Esophagus muscularis mucosa (tissue), 4 donors: ENCODE measurements at places on chromosomes 3 and 15. TPM values are rescaled to one million over a fixed set of nuclear protein-coding genes. Genes with fewer than 3 reads are reported as not detected.

Gene BSN
- total RNA-seq: 0.58 TPM

Gene KIAA1143
- total RNA-seq: 28.2 TPM

DNA sequence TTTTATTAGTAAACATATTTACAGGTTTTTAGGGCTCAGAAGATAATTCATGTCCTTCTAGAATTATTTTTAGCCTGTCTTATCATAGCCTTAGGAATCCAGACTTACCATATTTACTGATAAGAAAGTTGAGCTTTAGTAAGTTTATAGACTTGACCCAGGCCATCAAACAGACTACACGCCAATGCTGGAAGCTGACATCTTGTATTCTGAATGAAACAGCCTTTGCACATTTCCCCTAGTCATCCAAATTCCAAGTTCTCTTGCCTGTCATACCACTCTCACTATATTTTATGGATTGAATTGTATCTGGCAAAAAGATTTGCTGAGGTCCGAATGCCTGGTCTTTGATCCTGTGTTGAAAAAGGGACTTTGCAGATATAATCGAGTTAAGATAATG is 58.6 kb downstream of the DRD3 start:
- DNase-seq: no peak

GRCh38 chr15:72044956-72045355 is 73.0 kb downstream of the MYO9A start:
- DNase-seq: no peak

GRCh38 chr3:70614111-70614510 is 301.7 kb upstream of the MDFIC2 start:
- no peak for DNase-seq

DNA sequence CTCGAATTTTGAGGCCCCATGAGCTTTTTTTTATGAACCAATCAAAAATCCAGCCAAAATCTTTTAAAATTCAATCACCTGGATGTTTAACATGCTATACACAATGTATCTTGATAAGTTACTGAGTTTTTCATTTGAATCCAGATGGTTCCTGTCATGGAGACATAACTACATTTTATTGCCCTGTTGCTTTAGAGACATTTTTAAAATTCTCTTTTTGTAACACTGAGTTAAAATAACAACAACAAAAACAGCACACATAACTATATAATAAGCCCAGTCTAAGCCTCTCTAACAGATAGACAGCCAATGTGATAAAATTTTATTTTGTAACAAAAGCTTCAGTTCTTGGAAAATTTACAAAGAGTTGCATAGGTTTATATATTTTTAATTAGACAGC is 1.8 kb downstream of the PROK2 start:
- DNase-seq: no peak

Gene GOLGA6L4
- total RNA-seq: 4.2 TPM

DNA sequence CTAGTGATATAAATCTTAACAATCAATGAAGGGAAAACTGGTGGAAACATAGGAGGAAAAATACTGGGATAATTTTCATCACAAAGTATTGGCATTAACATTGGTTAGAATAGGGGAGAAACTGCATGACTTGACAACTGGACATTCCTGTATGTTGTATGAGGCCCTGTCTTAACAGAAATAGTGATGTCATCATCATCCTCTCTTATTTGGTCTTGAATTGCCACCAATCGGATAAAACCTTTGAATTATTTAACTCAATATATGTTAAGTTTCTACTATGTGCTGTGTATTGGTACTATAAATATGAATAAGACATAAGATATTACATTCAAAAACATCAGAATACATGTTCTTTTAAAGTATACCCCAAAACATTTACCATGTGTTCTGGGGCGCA is 130.1 kb upstream of the CCDC54 start:
- DNase-seq: no peak

Gene RGMA
- total RNA-seq: 159 TPM

DNA sequence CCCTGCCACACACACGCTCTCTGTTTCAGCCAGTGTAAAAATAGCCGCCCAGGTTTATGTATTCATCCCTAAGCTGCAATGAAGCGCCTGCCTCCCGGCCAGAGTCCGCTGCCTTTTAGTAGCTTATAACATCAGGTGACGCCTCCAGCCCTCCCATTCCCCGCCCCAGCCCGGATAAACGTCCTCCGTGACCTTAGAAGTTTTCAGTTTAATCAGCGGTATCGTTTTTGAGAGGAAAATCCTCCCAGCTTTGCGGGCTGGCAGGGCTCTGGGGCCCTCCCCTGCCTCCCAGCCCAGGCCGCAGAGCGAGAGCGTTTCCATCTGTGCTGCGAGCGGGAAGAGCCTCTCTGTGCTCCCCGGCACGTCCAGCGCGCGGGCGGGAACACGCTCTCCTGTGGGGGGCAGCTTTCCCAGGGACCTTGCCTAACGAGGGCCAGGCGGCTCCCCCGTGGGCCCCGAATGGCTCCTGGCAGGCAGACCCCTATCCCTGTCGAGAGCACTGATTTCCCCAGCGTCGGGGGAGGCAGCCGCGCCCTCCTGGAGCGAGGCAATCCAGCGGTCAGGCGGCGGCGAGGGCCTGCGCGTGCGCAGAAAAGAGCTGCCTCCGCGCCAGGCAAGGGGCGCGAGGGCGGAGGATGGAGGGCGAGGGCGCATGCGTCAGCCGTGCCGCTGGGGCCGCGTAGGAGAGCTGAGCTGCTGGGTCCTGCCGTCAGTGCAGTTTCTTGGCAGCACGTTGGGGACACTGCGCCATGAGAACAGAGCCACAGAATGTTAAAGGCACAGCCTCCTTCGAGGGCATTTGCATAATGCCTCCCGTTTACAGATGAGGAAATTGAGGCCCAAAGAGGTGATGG is 71.1 kb downstream of the CCNL1 start:
- peak; percentile 98 for DNase-seq

DNA sequence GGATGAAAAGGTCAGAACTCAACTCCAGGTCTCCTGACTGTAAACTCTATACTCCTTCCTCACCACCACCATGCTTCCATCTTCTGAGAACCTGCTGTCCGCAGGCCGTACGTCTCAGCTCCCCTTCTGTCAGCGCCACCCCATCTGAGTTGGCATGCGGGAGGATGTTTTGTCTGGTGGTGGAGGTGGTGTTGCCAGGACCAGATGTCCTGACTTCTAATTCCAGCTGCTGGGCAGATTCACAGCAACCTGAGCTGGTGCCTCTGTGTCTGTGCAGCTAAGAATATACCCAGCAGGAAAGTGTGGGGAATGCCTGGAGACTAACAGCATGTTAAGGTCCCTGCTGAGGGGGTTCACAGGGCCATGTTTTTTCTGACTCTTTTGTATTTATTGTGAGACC is 23.2 kb downstream of the PLA1A start:
- DNase-seq: no peak

- DNase-seq: no peak
Observed at GRCh38 chr3:187400756-187401155, 32.6 kb downstream of the RTP4 start.

- no peak for DNase-seq
Observed at GRCh38 chr3:48125013-48125705, 63.1 kb downstream of the CDC25A start.

Gene SLC6A6
- total RNA-seq: 36.2 TPM

DNA sequence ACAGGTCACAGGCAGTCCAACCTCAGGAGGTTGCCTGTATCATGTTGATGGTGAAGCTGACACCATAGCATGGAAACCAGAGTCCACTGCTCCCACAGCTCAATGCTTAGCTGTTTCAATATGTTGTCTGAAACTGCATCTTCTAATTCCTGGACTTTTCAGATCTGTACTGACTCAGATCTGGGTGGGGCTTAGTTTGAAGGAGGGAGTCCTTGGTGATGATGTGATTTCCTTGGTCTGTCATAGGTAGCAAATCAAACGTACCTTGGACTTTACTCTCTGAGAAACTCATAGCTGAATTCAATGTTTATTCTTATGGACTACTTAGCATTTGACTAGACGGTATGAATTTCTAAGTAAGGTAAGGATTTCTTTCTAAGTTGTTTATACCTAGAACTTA is at the start of gene HHLA2:
Gene HHLA2 (plus strand): TSS at position 310 of the 400 bp plus-strand sequence. CDS start 55,266 bp downstream, outside the sequence.
- no peak for DNase-seq

Gene ITIH4
- 3.2 TPM for total RNA-seq

DNA sequence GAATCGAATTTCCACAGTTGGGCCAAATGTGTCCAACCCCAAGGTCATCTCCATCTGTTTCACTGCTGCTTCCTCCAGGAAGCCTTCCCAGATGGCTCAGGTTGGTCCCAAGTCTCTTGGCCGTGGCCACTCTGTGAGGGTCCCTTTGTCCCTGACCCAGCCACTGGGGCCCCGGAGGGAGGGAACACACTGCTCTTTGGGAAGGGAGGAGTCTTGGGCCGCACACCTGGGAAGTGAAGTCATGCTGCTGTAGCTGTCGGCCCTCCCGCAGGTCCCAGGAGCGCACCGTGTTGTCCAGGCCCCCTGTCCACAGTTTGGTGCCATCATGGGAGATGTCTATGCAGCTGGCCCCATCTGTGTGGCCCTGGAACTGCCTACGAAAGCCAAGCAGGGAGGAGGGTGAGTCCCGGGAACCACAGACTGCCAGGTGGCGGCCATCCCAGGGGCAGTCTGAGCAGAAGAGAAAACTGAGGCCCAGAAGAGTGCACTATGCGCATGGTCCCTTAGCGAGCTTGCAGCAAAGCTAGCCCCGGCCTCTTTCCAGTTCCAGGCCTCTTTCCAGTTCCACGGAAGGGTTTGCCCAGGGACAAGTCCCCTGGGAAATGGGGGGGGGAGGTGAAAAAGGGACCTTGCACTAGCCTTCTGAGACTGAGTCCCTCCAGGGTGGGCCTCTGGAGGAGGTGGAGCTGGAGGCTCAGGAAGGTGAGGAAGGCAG is 44.6 kb downstream of the TLE3 start:
- DNase-seq: no peak
